ENCODE measurements at places on chromosomes 6 and 20.
A peak's percentile ranks its signal among the peaks of the same experiment; 100 is the strongest.

GRCh38 chr6:85421972-85422371, 27.9 kb upstream of the NT5E start:
- no peak for DNase-seq

DNA sequence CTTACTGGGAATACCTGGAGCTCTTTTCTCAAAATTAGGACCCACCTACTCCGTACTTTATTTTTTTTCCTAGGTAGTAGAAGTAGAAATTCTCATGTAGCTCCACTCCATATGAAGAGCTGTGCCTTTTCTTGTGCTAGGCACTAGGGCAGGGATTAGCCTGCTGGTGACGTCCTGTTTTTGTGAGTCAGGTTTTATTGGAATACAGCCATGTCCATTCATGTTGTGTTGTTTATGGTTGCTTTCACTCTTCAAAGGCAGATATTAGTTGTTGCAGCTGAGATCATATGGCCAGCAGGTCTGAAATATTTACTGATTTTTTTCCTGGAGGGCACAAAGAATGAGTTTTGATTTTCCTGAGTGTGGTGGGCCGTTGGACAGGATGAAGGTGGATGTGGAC, 20.5 kb downstream of the XRN2 start:
- no peak for DNase-seq

DNA sequence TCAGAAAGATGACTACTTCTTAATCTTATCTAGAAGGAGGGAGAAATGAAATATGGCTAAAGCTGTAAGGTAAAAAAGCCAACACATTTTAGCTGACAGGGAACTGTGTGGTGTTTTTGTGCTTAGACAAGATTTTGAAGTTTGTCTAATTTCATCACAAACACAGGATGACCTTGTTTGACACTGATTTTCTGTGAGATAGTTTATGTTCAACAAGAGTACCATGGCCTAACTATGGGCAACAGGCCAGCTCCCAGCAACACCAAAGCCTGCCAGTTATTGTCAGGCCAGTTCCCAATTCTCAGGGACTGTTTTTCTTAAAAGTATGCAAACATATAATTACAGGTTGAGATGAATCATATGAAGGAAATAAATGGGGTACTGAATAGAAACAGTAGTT, 5.5 kb upstream of the ABCF1 start:
- DNase-seq: no peak

- DNase-seq: no peak
These were observed 215.0 kb downstream of the SYNDIG1 start for GRCh38 chr20:24684421-24684871.

DNA sequence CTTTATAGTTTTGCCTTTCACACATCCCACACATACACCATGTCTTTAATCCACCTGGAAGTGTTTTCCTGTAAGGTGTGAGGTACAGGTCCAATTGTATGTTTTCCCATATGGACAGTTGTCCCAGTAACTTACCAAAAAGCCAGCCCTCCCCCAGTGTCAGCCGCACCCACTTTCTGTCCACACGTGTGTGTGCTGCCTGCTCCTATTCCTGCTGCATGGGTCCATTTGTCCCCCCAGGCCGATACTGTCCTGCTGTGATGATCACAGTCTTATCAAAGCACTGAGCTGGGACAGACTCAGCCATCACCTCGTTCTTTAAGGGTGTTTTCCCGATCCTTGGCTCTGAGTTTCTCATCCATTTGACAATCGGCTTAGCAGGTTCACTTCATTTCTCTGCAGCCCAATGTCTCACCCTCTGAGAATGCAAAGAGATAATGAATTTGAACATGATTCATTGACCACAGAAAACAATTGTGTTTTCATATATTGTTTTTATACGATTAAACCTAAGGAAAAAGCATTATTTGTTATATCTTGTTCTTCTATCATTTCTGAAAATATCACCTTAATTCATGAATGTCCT, 9.6 kb downstream of the VSX1 start:
- no peak for DNase-seq

- DNase-seq: peak; percentile 77
These were observed 80.4 kb upstream of the ZNF184 start for GRCh38 chr6:27553123-27553904.

GRCh38 chr6:17446713-17447112, 53.3 kb downstream of the CAP2 start:
- no peak for DNase-seq

GRCh38 chr20:19890445-19891051, 126.6 kb upstream of the NAA20 start:
- DNase-seq: peak; percentile 61

- DNase-seq: no peak
These were observed 28.5 kb upstream of the CCR6 start for GRCh38 chr6:167094436-167094819.

DNA sequence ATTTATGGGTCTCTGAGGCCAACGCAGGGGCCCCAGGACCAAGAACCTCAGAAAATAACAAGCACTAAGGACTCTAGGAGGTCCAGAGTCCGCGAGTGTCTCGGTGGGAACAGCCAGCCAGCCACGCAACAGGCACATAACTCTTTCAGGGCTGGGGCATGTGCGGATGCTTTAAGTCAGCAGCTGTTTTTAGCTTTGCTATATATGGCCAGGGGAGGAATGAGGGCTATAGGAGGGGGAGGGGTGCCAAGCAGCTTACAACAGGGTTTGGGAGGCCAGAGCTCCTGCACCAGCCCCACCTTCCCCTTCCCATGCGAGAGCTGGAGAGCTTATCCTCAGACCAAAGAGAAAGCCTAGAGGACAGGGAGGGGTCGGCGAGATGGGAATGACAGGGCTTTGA, 6.2 kb downstream of the JPH2 start:
- DNase-seq: no peak

- no peak for DNase-seq
These were observed 657.5 kb downstream of the RFPL4B start for GRCh38 chr6:113004470-113005270.

- no peak for DNase-seq
These were observed 1.0 kb downstream of the CLIC5 start for GRCh38 chr6:46014511-46015118.

- DNase-seq: no peak
These were observed 89.4 kb downstream of the RTN4IP1 start for GRCh38 chr6:106539936-106540335.

DNA sequence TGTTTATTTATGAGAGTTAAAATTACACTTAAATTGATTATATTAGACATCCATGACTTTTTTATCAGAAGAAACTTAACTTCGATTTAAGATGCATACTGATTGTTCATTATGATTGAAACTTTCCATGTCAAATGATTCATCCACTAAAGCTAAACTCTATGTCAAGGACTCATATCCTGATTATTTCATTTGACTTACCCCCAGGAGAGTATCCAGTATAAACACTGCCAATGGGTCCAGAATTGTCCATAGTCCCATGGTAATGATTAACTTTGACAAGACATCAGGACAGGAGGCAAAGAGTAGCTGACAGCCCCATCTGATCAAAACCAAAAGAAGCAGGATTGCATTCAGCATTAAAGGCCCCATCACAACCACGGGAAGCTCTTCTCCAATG, 709.9 kb downstream of the TFAP2A start:
- no peak for DNase-seq

- no peak for DNase-seq
These were observed 38.3 kb upstream of the LAMA2 start for GRCh38 chr6:128844598-128844997.

- no peak for DNase-seq
These were observed 109.8 kb upstream of the SGK1 start for GRCh38 chr6:134427721-134428120.

DNA sequence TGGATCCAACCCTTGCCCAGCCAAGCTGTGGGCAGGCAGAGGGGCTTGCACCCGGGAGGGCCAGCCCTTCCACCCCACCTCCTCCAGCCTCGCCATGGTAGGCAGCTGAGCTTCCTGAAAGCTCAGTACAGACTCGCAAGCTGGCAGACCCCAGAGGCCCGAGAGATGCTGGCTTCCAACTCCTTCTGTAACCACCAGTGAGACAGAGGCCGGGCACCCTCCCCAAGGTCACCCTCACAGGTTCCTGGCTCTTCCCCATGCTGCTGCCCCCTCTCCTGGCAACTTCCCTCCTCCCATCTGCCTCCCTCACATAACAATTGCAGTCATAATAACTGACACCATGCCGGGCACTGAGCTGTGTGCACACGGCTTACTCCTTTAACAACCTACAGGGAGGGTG, 26.2 kb upstream of the NOL4L start:
- no peak for DNase-seq

GRCh38 chr6:67881706-67882065, 753.4 kb upstream of the ADGRB3 start:
- DNase-seq: no peak

- DNase-seq: no peak
These were observed 106.1 kb upstream of the TMEM170B start for GRCh38 chr6:11431455-11431937.

DNA sequence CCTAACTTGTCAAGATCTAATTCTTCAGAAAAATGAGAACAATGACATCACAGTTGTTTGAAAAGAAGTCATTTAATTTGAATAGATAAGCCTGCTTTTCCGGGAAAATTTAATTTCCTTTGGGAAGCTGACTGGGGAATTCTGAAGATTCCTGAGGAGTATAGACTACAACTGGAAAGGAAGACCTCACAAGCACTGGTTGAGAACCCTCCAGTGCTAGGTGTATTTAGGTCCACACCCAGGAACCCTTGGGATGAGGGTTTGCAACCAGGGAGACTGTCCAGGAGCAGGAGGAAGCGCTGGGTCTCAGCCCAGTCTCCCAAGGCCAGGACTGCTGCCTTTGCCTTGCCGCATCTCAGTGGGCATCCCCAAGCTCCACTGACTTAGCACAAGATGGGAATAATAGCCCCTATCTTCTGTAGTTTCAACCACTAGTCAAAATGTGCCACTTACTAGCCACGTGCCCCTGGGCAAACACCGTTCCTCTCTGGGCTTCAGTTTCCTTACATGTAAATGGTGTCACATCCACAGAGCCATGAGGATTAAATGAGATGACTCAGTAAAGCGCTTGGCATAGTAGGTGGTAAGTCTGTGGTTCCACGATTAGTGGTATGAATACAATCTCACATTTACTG, 6.9 kb upstream of the CD93 start:
- no peak for DNase-seq

DNA sequence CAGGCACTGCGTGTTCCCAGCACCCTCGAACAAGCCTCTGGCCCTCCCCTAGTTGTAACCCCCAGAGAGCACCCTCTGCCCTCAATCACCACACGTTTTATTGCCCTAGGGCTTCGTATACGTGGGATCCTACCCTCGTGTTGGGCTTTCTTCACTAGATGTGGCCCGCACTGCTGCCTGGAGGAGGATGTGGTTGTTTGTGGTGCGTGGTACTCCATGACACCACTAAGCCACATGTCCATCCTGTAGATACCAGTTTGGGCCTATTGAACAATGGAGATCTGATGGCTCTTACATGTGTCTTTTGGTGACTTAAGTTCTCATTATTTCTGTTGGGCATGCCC, 17.0 kb downstream of the SLC2A4RG start:
- DNase-seq: no peak

GRCh38 chr6:99618649-99619408, 12.2 kb downstream of the PRDM13 start:
- no peak for DNase-seq

DNA sequence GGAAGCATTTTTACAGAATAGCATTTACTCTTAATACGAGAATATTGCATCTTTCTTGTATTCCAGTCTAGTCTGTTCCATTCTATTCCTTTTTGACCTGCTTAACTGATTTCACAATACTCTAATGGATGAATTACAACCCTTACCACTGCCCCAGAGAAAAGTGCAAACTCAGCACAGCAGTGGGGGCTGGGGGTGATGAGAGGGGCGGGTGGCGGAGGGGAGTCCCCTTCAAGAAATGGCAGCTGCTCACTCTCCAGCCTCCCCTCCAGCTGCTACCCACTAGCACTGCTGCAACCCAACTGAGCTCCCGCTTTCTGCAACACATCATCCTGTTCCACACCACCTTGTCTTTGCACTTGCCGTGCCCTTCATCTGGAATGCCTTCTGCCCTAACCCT, 30.1 kb downstream of the PIM1 start:
- DNase-seq: no peak

DNA sequence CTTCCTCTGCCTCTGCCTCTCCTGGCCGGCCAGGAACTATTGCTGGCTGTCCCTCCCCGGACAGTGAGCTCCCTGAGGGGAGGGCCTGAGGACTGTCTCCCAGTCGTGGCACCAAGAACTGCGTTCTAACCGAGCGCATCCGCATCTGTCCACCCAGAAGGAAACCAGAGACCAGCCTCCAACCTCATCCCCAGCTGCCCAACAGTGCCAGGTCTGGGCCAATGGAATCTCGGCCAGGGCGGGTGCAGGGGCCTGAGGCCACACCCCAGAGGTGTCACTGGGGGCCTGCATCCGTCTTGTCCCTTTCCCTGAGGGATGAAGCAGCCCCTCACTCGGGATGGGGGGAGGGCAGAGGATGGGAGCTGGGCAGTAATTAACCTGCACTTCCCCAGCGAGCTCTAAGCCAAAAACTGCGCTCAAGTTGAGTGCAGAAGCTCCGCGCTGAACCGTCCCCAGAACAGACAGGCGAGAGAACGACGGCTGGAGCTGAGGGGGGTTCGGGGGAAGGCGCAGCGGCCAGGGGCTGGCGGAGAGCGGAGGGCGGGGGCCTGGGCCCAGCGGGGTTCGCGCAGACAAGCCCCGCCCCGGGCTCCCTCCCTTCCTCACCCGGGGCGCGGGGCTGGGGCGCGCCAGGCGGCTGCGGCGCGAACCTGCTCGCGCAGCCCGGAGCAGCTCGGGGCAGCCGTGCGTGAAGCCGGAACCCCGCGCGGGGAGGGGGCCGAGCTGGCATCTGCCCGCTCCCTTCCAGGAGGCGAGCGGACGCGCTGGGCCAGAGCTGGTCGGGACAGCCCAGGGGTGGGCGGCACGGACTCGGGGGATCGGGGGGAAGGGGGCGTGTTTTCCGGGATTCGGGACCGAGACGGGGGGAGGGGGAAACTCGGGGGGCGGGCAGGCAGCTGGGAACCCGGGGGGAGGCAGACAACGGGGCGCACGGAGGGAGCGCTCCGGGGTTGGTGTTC, 1.4 kb downstream of the TFEB start:
- peak; percentile 59 for DNase-seq

DNA sequence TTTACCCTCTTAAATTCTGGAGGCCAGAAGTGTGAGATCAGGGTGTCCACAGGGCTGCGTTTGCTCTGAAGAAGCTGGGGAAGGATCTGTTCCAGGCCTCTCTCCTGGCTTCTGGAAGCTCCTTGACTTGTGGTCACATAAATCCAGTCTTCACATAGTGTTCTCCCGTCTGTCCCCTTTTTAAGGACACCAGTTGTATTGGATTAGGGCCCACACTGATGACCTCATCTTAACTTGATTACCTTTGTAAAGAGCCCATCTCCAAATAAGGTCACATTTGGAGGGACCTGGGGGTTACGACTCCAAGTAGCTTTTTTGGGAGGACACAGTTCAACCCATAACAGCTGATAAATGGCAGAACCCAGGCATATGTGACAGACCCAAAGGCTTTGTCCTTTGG, 20.0 kb upstream of the WFDC2 start:
- no peak for DNase-seq
